ENCODE measurements at places on chromosomes 3 and 15.

DNA sequence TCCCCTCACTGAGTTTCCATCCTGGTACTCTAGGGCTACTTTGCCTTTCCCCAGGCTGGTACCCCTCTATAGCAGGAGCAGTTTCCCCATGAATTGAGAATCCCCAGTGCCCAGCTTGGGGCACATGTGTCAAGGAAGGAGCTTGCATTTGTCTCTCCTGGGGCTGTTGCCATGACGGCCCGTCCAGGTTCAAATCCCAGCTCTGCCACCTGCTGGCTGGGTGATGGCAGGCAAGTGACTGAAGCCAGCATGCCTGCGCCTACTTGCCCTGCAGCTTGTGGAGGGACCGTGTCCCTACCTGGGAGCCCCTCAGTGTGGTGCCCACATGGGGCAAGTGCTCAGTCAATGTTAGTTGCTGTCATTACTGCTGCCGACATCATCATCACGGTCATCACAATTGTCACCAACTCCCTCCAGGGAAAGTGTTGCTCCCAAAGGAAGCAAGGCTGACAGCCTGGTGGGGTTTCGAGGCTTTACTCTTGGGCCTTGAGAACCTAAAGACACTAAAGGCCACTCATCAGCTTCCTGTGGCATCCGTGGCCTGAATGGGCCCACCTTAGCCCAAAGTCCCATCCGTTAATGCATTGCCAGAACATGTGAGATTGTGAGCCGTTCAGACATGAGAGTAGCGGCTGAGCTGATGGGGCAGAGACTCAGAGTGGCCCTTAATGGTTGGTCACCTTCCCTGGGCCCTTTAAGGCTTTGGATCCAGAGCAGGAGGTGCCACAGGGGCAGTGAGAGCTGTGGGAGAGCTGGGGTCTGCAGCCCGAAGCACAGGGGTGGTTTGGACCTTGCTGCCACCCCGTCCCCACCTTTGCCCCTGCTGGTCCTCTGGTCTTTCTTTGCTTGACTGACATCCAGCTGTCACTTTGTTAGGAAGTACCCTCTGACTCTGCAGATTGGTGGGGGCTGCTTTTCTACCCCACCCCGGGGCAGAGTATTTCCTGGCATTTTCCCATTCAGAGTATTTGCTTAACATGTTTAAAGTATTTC is 144.4 kb downstream of the DNAJB8 start:
- no peak for DNase-seq

DNA sequence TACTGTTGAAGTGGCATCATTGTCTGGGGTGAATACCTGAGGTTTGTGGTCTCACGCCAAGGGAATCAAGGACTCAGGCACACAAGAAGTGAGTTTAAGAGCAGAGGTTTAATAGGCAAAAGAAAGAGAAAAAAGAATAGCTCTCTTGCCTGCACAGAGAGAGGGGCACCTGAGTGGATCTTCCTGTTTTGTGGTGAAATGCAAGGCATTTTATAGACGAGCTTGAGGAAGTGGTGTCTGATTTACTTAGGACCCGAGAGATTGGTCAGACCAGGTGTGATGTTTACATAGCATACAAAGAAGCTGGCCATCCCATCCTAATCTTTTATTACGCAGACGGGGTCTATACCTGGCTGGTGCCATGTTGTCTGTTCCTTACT is 13.2 kb downstream of the CCR5 start:
- DNase-seq, result no peak

- DNase-seq, result no peak
Measured at GRCh38 chr3:31892916-31893573, 88.0 kb downstream of the OSBPL10 start.

- no peak for DNase-seq
Measured at GRCh38 chr3:160012108-160012507, 23.5 kb downstream of the IL12A start.

DNA sequence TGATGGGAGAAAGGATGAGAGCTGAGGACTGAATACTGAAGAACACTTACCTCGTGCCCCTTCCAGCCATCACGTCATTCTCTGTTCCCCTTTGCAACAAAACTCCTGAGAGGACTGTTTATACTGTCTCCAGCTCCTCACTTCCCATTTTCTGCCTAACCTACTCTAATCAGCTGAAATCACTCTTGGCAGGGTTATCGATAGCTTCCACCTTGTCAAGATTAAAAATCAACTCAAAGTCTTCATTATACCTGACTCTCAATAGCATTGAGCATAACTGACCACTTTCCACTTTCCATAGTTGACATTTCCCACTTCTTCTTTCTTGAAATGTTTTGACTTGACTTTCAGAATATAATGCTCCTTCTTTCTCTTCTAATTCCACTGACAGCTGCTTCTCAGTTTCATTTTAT is 4.3 kb downstream of the BTBD1 start:
- DNase-seq, result no peak

- no peak for DNase-seq
Measured at GRCh38 chr3:165188452-165188851, 7.7 kb downstream of the SLITRK3 start.

DNA sequence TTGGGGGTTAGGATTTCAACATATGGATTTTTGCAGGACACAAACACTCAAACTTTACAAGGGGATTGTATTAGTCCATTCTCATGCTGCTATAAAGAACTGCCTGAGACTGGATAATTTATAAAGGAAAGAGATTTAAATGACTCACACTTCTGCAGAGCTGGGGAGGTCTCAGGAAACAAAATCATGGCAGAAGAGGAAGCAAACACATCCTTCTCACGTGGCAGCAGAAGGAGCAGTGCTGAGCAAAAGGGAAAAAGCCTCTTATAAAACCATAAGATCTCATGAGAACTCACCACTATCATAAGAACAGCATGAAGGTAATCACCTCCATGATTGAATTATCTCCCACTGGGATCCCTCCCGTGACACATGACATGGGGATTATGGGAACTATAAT is 1183.1 kb downstream of the ZPLD1 start:
- no peak for DNase-seq

GRCh38 chr15:73787621-73788020 is 34.5 kb upstream of the INSYN1 start:
- no peak for DNase-seq

DNA sequence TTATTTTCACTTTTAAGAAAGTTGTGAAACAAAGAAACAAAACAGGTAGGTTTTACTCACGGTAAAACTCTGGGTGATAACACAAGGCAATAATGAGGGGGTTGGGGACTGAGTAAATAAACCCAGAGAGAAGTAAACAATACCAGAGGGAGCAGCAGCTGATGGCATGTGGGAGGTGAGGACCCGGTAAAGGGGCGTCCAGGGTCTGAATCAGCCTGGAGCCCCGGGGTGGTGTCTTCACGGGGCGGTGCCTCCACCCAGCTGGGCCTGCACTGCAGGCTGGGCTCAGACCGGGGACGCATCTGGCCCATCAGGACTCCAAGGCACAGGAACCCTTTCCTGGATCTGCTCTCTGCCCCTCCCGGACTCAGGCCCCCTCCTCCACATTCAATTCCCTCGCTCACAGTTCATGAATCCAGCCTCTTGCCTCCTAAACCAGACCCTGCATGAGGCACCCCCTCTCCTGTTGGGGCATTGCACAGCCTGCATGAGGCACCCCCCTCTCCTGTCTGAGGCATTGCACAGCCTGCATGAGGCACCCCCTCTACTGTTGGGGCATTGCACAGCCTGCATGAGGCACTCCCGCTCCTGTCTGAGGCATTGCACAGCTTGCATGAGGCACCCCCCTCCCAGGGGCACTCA is 73.9 kb upstream of the MFGE8 start:
- no peak for DNase-seq

- DNase-seq, result no peak
Measured at GRCh38 chr3:179269152-179269707, 18.3 kb upstream of the KCNMB3 start.

DNA sequence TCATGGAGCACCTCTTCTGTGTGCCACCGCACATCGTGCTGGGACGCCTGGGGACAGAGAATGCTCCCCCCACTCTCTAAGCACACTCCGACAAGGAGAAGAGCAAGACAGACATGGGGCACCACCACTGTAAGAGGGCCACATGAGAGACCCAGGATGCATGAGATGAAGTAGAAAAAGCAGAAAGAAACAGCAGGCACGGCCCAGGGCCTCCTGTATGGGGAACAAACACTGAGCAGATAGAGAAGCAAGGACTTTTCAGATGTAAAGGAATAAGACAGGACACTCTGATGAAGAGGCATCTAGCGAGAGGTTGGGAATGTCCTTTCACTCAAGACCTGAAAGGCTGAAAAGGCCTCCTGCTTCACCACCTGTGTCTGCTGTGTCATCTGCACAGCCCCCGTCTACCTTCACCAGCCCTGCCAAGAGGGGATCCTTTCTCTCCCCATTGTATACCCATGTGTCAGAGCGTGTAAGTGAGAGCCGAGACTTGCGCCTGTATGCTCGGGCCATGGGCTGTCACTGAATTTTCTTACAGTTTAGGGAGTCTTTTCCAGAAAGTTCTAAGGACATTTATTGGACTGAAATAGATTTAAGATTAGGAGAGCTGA is 125.6 kb downstream of the LRRK1 start:
- DNase-seq, result no peak

DNA sequence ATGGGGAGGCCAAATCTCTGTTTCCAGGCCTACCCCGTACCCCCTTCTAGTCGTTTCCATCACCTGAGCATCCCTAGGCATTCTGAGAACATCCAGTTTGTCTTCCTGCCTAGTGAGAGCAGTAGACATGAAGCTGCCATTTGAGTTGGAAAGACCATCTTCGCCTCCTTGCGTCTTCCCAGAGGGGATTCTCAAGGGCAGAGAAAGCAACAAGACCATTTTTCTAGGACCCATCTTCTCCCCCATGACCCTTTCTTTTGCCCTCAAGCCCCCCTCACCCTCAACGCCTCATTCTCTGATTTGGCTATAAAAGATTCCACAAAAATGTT is 148.7 kb upstream of the BHLHE40 start:
- DNase-seq, result no peak

- DNase-seq, result no peak
Measured at GRCh38 chr15:65244638-65245037, 33.4 kb upstream of the CILP start.

GRCh38 chr3:17151598-17152373 is 267.0 kb downstream of the PLCL2 start:
- peak; percentile 56 for DNase-seq

- no peak for DNase-seq
Measured at GRCh38 chr3:14228681-14229470, 50.3 kb downstream of the LSM3 start.

GRCh38 chr3:195549931-195550519 is 6.9 kb upstream of the PPP1R2 start:
- peak; percentile 68 for DNase-seq

GRCh38 chr3:52829906-52830463 is 487 bp downstream of the ITIH4 start:
- DNase-seq, result no peak

GRCh38 chr15:61256231-61256630 is 27.1 kb upstream of the RORA start:
- no peak for DNase-seq

DNA sequence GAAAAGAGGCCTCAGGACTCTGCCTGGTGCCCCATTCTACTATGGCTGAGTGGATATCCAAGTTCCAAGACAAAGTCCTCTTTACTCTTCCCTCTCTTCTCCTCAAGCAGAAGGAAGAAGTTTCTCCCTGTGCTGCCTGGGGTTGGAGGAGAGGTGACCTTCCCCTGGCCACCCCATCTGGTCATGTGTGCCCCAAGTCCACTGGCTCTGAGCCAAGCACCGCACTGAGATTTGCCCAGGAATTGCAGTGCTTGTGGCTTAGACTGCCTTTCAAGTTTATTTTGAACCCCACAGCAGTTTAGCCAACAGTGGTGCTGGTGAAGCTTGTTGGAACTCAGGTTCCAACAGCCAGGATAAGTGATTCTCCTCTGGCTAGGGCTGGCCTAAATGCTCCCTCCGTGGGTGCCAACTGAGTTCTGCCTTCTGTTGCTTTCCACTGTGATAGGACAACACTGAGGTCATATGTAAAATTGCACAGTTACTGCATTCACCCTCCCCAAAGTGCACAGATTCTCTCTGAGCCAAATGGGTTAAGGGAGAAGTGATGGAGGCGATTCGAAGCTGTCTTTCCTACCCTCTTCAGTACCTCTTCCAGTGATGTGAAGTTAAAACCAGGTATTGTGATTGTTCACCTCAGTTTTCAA is 69.9 kb downstream of the TMCO5A start:
- no peak for DNase-seq

- DNase-seq, result no peak
Measured at GRCh38 chr3:45623393-45623792, 28.8 kb downstream of the LIMD1 start.

- no peak for DNase-seq
Measured at GRCh38 chr15:92361321-92362000, 32.2 kb upstream of the ST8SIA2 start.

DNA sequence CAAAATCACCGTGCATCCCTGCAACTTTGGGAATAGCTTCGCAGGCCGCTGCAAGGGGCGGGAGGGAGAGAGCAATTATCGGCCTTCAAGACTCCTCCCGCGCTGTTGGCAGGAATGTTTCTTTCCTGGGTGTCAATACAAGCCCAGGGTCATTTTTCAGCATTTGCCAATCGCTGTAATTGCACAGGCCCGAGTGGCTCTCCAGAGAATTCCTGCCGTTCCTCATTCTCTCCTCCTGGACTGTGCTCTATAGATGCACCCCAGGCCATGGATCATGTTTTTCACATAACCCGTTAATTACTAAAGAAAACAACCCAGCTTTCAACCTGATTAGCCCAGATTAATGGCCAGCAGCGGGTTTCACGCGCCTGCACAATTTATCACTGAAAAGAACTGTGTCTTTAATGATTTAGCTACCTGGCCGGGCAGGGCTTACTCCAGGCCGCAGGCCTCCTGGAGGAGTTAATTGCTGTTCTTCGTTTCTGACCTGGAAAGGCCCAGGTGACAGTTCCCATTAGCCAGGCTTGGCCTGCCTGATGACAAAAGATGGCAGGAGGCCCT is 144.3 kb downstream of the OPA1 start:
- no peak for DNase-seq

GRCh38 chr15:66721501-66721937 is 19.5 kb downstream of the SMAD6 start:
- no peak for DNase-seq

DNA sequence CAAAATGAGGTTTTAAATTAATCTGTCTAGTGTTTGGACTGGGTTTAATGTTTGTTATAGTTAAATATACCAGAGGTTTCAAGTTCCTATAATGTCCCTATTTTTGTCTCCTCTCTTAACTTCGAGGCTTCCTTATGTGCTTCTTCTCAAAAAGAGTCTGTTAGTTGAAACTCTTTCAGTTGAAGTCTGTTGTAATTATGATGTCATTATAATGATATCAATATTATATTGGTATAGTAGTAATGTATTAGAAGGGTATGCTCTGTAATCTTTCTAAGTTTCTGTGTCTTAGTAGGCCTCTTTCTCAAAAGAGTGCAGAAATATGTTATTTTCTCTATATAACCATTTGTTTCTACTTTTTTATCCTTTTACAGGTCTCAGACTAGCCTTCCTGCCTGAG is 1148.0 kb downstream of the NSUN3 start:
- no peak for DNase-seq

Data from activated CD4-positive, alpha-beta T cell treated with anti-CD3 and anti-CD28 coated beads, Interleukin-2, amount 50 U/mL, for 24 hours (primary cell).